Calu3 (cell line): ENCODE measurements at places on chromosomes 12 and 14.

DNA sequence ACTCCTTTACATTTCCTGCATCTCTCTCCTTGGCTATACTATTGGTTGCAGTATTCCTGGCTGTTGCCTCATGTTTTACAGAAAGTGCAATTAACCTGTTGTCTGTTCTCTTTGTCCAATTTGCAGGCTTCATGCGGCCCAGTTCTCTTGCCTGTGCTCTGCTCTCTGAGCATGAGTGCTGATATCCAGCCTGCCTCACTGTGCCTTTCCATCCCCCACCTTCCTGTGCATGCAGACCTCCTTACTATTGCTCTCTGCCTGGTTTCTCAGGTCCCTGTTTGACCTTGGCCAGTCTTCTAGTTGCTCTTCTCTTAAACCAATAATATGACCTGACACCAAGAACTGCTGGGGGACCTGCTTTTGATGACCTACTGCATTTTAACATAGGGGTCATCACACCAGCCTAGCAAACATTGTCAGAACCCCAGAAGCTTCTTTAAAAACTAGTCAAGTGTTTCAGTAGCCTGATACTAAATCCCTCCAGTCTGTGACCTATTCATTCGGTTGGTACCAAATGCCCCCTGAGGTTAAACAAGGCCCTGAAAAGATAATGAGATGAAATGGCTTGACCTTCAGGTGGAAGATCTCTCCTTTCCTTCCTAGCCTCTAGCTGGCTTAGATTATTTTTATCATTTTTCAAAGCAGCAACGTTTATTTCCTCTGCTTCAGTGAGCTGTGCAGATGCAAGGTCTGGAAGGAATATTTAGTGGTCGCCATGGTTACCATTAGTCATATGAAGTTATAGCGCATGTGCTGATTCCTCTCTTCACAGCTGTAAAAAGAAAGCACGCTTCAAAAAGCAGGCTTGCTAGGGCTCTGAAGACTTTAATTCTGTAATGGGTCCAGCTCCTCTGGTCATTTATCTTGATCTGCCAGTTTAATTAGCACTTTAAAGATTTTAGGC, 216.5 kb downstream of the PHLDA1 start:
- no peaks in the 10 kb centered on the region for H3K36me3 ChIP-seq
- H3K4me3 ChIP-seq = no peak overlapping the region
- DNase-seq = peak; percentile 38
- peak overlapping the region; percentile 37 for H3K27ac ChIP-seq

DNA sequence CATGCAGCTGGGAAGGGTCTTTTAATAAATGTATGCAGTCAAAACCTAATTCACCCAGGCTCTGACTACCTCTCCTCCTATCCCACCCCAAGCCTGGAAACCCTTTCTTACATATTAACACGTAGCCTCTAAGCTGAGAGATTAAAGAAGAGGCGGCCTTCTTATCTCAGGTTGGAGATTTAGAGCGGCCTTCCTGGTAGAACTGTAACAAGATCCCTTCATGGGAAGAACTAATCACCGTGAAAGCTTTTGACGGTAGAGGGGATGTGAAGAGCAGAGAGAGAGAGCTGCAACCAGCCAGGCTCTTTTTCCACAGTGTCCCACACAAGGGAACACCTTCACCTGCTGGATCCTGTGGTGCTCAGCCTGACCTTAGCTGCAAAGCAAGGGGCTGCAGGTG, 367.4 kb downstream of the MED13L start:
- no peaks in the 10 kb centered on the region for H3K4me1 ChIP-seq
- no peak for DNase-seq
- no peak overlapping the region for H3K27ac ChIP-seq
- H3K4me3 ChIP-seq = no peak overlapping the region

GRCh38 chr14:76546426-76547221, 170.7 kb downstream of the ESRRB start:
- no peak overlapping the region for H3K4me3 ChIP-seq
- no peaks in the 10 kb centered on the region for H3K4me1 ChIP-seq
- peak; percentile 3 for DNase-seq
- H3K36me3 ChIP-seq = no peaks in the 10 kb centered on the region
- H3K27me3 ChIP-seq = peaks cover 36% of the 10 kb centered on the region
- no peak overlapping the region for H3K27ac ChIP-seq

DNA sequence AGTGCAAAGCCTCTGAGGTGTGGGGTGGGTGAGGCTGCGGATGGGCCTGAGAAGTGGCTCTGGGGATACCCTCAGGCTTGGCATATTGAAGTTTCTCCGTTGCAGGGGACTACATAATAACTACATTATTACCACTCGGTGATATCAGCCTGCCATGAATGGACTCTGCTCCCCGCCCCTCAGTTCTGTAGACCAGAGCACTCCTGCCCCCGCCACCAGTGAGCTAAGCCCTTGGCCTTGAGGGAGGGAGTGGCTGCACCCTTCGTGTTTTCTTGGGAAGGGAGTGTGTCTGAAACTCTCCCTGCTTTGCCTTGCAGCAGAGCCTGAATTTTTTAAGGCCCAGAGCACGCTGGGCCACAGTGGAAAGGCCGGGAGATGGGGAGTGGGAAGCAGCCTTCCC, 1.7 kb downstream of the ORAI1 start:
- peaks cover 39% of the 10 kb centered on the region for H3K36me3 ChIP-seq
- H3K27me3 ChIP-seq = no peaks in the 10 kb centered on the region
- peak overlapping the region; percentile 67 for H3K27ac ChIP-seq
- peaks cover 41% of the 10 kb centered on the region for H3K4me1 ChIP-seq
- H3K4me3 ChIP-seq = peak overlapping the region; percentile 76

GRCh38 chr12:31797230-31797872, 68.5 kb upstream of the AMN1 start:
- no peaks in the 10 kb centered on the region for H3K4me1 ChIP-seq
- no peak overlapping the region for H3K27ac ChIP-seq
- H3K4me3 ChIP-seq = no peak overlapping the region
- DNase-seq = no peak

DNA sequence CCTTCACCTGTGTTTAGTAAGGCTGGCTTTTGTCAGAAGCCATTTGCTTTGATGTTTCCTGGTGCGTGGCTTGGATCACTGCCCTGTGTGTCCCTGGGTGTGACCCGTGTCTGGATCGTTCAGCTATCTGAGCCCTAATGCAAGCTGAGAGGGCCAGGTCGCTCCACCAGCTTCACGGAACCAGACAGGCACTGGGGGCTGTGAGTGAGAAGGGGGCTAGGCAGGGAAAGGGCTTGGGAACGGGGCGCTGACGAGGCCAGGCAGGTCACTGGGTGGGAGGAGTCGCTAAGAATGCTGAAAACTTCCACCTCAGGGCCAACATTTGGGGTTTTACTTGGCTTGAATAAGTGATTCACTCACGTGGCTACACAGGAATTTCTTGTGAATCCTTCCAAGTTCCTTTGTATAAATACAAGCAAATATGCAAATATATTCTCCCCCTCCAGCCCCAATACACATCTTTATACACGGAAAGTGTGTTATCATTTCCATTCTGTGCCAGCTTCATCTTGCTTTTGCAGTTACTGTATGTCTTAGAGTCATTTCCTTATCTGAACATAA, 24.2 kb upstream of the MMP17 start:
- H3K4me1 ChIP-seq = no peaks in the 10 kb centered on the region
- no peak for DNase-seq
- no peak overlapping the region for H3K4me3 ChIP-seq
- no peaks in the 10 kb centered on the region for H3K27me3 ChIP-seq
- H3K36me3 ChIP-seq = peaks cover 29% of the 10 kb centered on the region

- no peak overlapping the region for H3K4me3 ChIP-seq
- no peak for DNase-seq
- no peak overlapping the region for H3K27ac ChIP-seq
- H3K27me3 ChIP-seq = no peaks in the 10 kb centered on the region
Observed at GRCh38 chr12:123445388-123446332, 9.2 kb upstream of the RILPL2 start.

- DNase-seq = no peak
- no peak overlapping the region for H3K4me3 ChIP-seq
- peaks cover 47% of the 10 kb centered on the region for H3K4me1 ChIP-seq
- peaks cover 11% of the 10 kb centered on the region for H3K36me3 ChIP-seq
Observed at GRCh38 chr12:67595365-67595764, 53.2 kb upstream of the DYRK2 start.

GRCh38 chr14:77139540-77140358, 1.8 kb downstream of the ZDHHC22 start:
- no peaks in the 10 kb centered on the region for H3K36me3 ChIP-seq
- no peak overlapping the region for H3K27ac ChIP-seq
- peaks cover 96% of the 10 kb centered on the region for H3K27me3 ChIP-seq
- DNase-seq = peak; percentile 72

DNA sequence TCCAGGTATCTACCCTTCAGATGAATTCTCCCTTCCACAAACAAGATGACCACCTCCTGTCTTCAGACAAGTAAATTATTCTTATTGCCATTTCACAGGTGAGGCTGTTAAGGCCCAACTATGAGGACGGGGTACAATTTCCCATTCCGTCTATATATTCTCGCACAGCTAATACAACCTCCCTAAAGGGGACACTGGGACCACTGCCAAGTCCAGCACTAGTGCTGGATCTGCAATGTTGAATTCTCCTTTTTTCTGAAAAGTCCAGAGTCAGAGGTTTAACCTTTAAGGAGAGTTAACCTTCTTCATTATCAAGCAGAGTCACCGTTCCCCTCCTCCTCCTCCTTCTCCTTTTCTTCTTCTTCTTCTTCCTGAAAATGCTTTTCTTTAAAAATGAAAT, 130.4 kb upstream of the PARP11 start:
- H3K27ac ChIP-seq = no peak overlapping the region
- H3K4me1 ChIP-seq = peaks cover 17% of the 10 kb centered on the region
- no peaks in the 10 kb centered on the region for H3K36me3 ChIP-seq
- no peak overlapping the region for H3K4me3 ChIP-seq
- H3K27me3 ChIP-seq = peaks cover 12% of the 10 kb centered on the region
- DNase-seq = no peak
